ENCODE measurements at places on chromosomes 11 and 22.

DNA sequence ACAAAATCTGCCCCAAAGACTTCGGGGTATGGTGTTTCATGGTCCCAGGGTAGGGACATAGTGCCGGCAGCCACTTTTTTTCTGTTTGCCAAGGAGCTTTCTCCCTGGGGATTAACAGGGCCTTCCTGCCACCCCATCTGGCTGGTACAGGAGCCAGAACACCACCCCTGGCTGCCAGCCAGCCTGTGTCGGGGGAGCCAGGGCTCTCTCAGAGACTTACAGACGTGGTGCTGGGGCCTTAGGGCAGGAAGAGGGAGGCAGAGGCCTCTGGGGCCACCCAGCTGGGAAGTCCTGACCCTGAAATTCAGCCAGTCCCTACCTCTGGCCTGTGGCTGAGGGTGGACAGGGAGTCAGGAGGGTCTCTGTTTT, 52.4 kb upstream of the CDON start:
- DNase-seq = no peak

DNA sequence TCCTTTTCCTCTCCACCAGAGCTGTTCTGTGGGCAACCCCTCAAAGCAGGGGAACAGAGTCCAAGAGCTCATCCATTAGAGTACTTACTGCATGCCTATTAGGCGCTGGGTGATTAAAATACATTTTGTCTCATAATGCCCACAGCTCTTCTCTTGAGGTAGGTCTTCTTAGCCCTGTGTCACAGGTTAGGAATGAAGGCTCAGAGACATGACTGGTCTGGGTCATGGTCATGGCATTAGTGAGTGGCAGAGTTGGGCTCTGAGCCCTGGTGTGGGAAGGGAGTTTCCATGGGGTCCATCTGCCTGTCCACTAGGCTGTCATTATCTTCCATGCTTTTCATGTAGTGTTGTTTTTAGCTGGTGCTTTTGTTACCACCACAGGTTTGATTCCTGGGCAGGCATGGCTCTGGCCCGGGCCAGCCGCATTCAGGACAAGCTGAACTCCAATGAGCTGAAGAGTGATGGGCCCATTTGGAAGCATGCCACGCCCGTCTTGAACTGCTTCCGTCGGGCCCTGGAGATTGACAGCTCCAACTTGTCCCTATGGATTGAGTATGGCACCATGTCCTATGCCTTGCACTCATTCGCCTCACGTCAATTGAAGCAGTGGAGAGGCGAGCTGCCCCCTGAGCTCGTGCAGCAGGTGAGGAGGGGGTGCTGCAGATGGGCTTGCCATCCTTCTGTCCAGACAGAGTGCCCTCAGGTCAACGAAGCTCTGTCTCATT, 76.1 kb downstream of the CABIN1 start:
- no peak for DNase-seq

DNA sequence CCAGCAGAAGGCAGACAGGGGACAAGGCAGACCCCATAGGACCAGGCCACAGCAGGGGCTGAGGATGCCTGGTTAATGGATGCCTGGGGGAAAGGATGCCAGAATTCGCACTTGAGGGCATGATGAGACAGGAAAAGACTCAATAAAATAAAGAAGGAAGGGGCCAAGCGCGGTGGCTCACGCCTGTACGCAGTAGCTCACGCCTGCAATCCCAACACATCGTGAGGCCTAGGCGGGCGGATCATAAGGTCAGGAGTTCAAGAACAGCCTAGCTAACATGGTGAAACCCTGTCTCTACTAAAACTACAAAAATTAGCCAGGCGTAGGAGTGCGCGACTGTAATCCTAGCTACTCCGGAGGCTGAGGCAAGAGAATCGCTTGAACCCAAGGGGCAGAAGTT, 9.8 kb downstream of the APOBEC3D start:
- no peak for DNase-seq

GRCh38 chr11:134233729-134234179, 9.3 kb downstream of the VPS26B start:
- no peak for DNase-seq

- DNase-seq = no peak
Observed at GRCh38 chr11:19696073-19696472, 16.6 kb upstream of the NAV2 start.

DNA sequence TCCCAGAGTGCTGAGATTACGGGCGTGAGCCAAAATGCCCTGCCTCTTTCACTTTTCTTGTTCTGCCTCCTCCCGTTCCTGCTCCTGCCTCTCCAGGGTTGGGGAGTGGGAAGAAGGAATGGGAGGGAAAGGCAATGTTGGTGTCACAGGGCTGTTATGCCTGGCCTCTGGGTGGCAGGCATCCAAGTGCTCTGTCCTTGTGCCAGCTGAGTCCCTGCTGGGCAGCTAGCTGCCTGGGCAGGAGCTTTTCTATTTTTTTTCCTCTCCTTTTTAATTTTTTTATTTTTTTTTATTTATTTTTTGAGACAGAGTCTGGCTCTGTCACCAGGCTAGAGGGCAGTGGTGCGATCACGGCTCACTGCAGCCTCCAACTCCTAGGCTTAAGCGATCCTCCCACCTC, 4.1 kb upstream of the SAC3D1 start:
- DNase-seq = no peak

DNA sequence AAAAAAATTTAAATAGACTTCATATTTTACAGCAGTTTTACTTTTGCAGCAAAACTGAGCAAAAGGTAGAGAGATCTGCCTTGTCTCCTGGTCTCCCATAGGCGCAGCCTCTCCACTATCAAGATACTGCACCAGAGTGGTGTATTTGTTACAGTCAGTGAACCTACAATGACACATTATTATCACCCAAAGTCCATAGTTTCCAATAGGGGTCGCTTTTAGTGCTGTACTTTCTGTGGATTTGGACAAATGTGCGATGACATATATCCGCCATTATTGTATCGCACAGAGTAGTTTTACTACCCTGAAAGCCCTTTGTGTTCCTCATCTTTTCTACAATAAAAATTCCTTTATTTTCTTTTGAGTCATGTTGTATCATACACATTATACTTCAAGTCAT, 153.2 kb upstream of the CCDC179 start:
- no peak for DNase-seq

- no peak for DNase-seq
Observed at GRCh38 chr22:49426098-49426497, 401.6 kb downstream of the BRD1 start.

GRCh38 chr11:87851234-87851633, 324.0 kb downstream of the RAB38 start:
- DNase-seq = no peak

DNA sequence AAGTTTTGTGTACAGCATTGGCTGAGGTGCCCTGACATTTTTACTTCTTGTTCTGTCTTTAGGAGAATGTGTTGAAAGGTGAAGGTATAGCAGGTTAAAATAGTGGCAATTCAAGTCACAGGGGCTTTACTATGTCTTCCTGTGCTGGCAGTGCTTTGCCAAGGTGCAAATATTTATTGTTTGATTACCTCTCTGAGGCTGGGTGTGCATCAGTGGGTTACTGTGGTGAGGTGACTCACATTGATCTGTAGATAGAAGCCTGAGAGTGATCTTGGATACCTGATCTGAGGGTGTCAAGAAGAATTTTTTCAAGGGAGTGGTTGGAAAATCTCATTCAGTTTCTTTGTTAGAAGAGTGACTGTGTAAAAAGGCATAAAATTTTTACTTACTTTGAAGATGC, 90.0 kb downstream of the ARHGAP42 start:
- no peak for DNase-seq

GRCh38 chr11:9057888-9058287, 33.5 kb downstream of the SCUBE2 start:
- no peak for DNase-seq

- DNase-seq = no peak
Observed at GRCh38 chr11:120523196-120523595, 11.6 kb downstream of the GRIK4 start.

GRCh38 chr11:130043575-130043974, 26.1 kb upstream of the APLP2 start:
- no peak for DNase-seq

- no peak for DNase-seq
Observed at GRCh38 chr11:19872512-19873145, 160.0 kb downstream of the NAV2 start.

- no peak for DNase-seq
Observed at GRCh38 chr22:39181778-39182177, 29.3 kb upstream of the CBX7 start.

DNA sequence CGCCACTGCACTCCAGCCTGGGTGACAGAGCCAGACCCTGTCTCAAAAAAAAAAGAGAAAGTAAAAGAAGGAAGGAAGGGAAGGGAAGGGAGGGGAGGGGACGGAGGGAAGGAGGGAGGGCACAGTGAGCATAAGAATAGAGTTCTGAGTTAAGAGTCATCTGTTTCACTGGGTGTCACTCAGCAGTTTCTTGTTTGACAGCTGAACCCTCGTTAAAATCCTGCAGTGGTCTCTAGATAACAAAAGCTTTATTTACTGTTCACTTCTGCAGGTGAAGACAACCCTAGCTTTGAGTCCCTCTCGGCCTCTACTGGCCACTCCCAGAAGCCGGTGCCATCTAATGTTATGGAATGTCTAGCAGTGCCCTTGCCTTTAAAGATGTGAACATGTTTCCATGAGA, 71.2 kb downstream of the CLPB start:
- no peak for DNase-seq

DNA sequence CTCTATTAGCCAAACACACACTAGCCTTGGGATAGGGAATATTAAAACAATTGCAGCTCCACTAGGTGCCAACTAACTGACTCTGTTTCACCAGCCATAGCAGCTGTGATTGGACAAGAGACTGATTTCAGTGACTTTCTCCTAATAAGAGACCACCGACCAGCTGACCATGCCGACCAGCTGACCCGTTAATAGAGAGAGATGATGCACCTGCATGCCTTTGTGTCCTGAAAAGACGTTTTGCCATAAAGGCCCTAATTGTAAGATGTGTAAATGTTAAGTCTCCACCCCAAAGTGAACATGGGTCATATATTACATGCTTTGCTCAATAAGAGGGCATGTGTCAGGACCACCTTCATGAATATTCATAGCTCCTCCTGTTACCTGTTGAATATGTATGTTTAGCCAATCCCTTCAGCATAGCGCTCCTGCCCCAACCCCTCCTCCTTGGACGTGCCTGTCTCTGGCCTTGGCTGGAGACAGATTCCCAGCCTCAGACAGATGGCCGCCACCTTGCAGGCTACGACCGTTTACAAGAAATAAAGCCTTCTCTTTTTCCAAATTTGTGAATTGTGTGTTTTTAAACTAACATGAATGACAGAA, 1.3 kb upstream of the NADSYN1 start:
- DNase-seq = peak; percentile 16

DNA sequence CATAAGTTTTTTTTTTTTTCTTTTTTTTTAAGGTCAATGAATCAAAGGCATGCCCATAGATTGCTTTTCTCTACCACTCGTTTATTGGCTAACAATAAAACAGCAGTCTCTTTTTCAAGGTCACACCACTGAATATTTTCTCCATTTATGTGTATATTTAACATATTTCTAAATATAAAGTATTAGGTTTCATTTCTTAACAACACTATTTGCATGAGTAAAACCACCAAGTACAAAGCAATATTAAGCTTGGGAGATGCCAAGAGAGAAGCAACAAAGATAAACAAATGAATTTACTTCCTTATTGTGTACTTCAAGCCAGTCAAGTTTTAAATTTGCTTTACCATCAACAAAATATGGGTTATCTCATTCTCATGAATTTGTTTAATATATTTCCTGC, 708.9 kb upstream of the CCDC179 start:
- DNase-seq = no peak

- DNase-seq = no peak
Observed at GRCh38 chr22:40605761-40606160, 30.8 kb downstream of the MRTFA start.

DNA sequence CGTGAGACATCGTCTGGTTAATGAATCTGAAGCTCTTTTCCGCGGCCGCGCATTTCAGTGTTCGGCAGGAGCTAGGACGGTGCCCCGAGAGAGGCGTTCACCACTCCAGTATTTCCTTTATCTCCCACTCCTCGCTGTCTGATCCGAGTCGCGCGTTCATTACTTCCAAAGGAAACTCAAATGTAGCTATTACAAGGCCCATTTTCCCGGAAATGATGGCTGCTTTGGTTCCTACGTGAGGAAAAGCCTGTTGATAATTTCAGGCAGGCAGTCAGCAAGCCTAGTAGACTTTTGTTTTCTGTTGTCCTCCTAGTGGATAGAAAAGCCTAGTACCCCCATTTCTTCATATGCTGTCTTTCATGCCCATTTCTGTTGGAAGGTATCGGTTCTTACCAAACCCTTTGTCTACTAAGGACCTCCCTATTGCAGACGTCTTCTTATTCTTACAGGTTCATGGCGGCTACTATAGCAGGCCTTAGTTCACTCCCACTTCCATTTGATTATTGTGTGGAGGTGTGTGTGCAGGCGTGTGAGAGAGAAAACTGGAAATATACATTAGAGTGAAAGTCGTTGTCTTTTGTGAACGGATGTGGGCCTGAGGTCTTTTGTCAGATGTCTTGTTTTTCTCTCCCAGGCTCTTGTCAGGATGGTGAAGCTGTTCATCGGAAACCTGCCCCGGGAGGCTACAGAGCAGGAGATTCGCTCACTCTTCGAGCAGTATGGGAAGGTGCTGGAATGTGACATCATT, 737 bp downstream of the RBM4 start:
- peak; percentile 20 for DNase-seq

GRCh38 chr11:19691815-19692500, 20.7 kb upstream of the NAV2 start:
- DNase-seq = no peak

- DNase-seq = peak; percentile 67
Observed at GRCh38 chr11:326842-327580, 6.4 kb upstream of the IFITM3 start.

GRCh38 chr11:61026121-61027031, 54.9 kb downstream of the CD6 start:
- peak; percentile 55 for DNase-seq

- no peak for DNase-seq
Observed at GRCh38 chr22:48799227-48799970, 1028.3 kb downstream of the BRD1 start.

DNA sequence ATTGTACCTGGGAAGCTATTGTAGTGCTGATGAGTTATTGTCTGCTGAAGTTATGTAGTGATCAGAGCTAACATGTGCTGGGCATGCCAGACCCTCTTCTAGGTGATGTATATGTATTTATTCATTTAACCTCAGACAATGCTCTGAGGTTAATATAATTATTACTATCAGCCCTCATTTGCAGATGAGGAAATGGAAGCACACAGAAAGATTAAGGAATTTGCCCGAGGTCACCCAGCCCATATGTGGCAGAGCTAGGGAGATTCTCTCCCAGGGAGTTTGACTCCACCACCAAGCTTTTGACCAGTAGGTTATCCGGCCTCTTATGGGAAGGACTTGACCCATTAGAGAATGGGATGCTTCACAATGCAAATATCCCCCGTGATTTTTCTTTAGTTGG, 114.2 kb upstream of the NAV2 start:
- no peak for DNase-seq

Data from T-helper 2 cell treated with Interferon-gamma antibody and Interleukin-4, amounts not matched to agents 5 μg/mL and 100 μg/mL, for 36 hours (primary cell).